Germinal center (tissue), 1 donor: ENCODE measurements at places on chromosomes 12 and 14.

DNA sequence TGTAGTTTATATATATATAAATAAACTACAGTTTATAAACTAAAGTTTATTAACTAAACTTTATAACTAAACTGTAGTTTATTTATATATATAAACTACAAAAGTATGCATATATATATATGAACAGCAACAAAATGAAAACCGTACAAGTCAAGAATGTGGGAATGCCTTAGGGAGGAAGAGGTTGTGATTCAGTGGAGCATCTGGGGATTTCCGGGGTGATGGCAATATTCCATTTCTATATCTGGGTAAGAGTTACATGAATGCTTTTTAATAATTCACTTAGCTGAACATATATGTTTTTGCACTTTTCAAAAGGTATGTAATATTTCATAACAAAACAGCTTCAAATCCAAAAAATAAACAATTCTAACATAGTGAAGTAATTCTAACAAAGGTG lies 30.1 kb upstream of the CAND1 start:
- DNase-seq, result no peak

DNA sequence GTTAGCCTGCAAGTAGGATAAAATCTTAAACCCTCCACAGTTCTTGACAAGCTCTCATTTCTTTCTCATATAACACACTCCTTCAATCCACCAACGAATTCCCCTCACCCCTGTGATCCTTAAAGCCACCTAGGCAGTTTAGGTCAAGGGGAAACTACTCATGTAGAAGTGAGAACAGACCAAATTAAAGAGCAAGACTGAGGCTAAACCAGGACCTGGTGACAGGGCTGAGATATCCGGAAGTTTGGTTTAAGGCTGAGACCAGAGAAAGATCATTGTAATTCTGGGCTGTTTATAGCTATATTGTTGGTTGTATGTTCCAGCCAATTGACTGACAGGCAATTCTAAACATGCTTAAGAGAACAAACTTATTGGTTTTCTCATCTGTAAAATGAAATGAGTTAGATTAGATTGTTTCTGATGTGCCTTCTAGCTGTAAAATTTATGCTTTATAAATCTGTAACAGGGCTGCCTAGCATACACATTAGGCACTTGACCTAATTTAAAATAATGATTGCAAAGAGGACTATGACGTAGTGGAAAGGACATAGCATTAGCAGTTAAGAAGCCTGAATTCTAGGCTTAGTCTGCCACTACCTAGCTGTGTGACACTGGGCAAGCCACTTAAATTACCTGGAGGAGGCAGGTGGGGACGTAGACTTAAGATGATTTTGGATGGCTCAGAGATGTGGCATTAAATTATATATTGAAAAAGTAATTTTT lies 53.9 kb upstream of the PTGR2 start:
- no peak for DNase-seq

DNA sequence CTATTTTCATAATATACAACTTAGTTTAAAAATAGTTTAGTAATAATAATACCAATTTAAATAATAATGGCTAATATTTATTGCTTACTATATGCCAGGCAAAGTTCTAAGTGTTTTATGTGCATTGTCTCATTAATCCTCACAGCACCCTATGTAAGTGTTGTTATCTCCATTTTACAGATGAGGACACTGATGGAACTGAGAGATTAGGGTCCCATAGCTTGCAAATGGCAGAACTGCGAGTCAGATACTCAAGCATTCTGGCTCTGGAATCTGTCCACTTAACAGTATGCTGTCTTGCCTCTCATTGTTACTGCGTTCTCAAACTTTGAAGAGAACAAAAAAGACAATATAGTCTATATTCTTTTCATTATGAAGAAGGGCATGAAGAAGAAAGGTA lies 19.0 kb downstream of the AP5M1 start:
- DNase-seq, result no peak

DNA sequence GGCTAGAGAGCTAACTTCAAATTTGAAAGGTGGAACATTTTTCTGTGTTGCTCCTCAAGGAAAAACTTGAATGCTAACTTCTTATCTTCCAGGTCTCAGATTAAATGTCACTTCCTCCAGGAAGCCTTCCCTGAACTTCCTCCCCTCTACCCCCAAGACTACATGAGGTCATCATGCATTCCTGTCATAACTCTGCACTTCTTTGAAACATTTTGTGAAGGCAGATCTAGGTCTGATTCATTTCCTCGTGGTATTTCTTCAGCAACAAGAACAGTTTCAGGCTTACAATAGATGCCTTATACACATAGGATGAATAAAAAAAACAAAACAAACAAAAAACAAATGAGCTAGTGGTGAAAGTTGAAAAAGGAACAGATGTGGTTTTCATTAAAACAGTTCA lies 97.1 kb upstream of the SRRM4 start:
- no peak for DNase-seq

GRCh38 chr12:71981149-71981548 lies 42.5 kb downstream of the TPH2 start:
- DNase-seq, result no peak
